ENCODE measurements at places on chromosomes 4 and X. TPM values are rescaled to one million over a fixed set of nuclear protein-coding genes. Genes with fewer than 3 reads are reported as not detected.

DNA sequence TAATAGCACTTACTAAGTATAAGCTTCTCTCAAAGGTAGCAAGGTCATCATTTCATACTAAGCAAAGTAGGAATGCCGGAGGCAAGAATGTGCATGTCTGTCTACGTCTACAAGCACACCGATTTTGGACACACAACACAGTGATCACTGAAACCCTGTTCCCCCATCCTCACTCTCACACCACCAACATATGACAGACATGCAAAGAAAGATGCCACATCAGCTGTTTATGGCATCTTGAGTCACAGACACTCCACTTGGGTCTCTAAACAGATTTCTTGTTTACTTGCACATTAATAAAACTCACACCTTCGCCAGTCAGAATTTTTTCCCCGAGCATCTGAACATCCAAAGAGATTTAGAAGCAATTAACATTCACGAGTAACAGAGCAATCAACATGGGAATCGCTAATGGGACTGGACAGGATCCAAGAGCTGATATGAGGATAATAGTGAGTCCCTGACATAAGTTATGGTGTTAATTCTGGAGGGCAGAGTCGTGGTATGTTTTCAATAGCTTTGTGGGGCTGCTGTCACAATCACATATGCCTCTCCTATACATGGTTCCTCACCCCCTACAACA lies 324.1 kb downstream of the DHX15 start:
- no peak for DNase-seq

DNA sequence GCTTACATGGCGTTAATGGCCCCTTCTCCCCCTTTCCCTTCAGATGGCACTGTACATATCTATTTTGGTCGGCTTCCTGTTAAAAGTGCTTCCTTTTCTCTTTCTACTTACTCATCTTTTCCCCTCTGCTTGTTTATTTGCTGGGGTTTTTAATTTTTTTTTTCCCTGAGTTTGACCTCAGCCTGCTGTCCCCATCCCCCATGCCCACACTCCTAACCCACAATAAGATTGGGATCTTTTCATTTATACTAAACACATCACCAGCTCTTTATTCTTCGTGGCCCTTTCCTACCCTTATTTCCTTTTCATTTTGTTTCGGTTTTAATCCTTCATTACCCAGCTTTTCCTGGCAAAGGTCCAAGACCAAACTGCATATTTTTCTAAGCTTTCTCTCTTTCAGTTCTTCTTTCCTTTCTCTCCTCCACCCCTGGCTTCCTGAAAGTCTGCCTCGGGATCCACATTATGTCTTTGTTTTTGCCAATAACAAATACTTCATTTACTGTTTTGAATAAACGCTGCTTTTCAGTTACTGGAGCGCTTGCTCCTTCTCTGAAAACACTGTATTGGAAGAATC lies 152.0 kb upstream of the USP9X start:
- no peak for DNase-seq

SUPT20HL2 gene
- total RNA-seq: not detected

DNA sequence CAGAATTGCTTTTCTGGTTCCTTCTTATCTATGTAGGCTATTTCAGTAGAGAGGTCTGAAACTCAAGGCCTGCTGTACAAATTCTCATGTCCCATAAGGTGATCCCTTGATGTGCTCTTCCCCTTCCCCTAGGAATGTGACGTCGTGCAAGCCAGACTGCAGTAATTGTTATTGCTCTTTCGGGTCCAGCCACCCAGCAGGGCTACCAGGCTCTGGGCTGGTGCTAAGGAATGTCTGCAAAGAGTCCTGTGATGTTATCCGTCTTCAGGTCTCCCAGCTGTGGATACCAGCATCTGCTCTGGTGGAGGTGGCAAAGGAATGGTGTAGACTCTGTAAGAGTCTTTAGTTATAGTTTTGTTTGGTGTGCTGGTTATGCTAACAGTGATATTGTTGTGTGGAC lies 378.7 kb downstream of the C4orf33 start:
- DNase-seq: no peak

TSPAN7 gene
- 11.2 TPM for total RNA-seq

LDB2 gene
- total RNA-seq: 7.8 TPM

- no peak for DNase-seq
Observed at GRCh38 chrX:76971393-76972376, 475.5 kb upstream of the FGF16 start.

DNA sequence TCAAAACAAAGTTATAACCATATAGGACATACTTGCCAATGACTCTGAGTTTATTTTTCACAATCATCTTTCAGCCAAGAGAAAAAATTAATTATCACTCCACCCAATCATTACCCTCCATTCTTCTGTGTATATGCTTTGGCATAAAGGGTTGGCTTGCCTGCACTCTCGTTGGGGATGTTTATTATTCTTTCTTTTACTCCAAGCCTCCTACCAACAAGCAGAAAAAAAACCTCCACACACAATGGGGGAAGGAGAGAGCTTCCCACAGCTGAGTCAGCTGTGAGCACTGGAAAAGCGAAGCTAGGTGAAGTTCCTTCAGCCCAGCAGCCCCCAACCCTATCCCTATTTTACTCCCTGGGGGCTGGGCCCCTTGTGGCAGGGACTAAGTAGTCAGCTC lies 1.5 kb downstream of the OPHN1 start:
- no peak for DNase-seq

IL9R gene
- total RNA-seq: not detected

DNA sequence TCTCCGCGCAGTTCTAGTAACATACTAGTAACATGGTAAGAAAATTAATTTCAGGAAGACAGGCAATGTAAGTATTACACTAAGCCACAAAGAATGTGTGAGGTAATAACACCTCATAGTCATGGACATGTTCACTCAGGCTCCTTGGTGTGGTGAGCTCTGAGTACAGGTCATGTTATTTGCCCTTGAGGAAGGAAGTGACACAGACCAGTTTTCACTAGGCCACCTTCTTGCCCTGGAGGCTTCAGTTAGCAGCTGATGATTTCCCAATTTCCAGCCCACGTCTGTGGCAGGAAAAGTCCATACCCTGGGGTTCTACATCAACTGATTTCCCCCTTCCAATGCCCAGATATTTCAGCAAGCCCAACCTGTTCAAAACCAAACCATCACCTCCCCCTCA lies 6.7 kb downstream of the APOO start:
- DNase-seq: no peak

DNA sequence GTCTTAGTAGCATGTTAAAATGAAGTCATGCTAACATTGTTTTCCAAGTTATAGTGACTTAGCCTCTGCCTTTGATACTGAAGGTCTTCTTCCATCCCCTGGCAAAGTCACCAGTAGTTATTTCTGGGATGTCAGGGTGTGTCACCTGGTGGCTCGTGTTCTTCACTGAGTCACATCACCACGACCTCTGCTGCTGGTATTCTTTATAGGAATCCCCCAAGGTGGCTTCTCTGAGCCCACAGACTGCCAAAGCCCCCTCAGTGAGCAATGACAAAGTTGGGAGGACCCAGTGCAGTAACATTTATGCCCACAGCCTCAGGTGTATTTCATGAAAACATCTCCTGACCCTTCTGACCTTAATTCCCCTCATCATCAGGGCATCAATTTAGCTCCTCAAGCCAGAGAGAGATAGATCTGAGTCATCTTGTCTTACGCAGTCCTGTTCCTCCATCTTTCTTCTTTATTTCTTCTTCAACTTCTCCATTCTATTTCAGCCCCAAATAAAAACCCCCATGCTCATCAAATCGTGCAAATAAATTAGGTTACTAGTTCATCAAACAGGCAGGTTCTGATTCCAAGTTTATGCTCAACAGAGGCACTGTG lies 29.3 kb upstream of the GPRIN3 start:
- no peak for DNase-seq

UGT2B7 gene
- 1.9 TPM for total RNA-seq

- DNase-seq: no peak
Observed at GRCh38 chr4:147482281-147482680, 1.4 kb downstream of the EDNRA start.

GRCh38 chr4:101299899-101300540 lies 47.3 kb downstream of the PPP3CA start:
- DNase-seq: no peak

ADGRG4 gene
- not detected for total RNA-seq

DNA sequence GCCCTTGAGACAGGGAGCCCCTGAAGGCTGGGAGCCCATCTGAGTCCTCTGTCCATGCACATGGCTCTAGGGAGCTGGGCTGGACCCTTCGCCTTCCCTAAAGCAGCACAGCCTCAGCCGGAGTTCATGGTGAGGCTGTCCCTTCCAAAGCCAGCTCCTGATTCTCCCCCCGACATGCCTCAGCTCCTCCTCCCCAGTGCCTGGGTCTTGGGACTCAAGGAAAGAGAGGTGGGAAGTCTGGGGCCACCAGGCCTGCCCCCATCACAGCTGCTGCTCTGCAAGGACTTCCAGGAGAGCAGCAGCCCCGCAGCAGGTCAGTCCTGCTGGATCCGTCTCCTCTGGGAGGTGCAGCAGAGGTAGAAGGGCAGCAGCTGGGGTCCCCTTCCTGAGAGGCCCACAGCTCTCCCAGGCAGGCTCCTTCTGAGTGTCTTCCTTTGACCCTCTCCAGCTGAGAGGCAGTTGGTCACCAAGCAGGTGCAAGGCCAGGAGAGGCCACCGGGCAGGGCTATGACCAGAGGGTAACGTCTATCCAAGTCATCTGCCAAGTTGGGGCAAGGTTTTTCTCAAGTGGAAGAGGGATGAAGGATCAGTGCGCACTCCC lies 90.5 kb downstream of the ADRA2C start:
- no peak for DNase-seq

ENPEP gene
- total RNA-seq: 0.39 TPM

GRCh38 chr4:38921151-38921550 lies 53.5 kb downstream of the FAM114A1 start:
- no peak for DNase-seq

GPAT3 gene
- 6.0 TPM for total RNA-seq

DNA sequence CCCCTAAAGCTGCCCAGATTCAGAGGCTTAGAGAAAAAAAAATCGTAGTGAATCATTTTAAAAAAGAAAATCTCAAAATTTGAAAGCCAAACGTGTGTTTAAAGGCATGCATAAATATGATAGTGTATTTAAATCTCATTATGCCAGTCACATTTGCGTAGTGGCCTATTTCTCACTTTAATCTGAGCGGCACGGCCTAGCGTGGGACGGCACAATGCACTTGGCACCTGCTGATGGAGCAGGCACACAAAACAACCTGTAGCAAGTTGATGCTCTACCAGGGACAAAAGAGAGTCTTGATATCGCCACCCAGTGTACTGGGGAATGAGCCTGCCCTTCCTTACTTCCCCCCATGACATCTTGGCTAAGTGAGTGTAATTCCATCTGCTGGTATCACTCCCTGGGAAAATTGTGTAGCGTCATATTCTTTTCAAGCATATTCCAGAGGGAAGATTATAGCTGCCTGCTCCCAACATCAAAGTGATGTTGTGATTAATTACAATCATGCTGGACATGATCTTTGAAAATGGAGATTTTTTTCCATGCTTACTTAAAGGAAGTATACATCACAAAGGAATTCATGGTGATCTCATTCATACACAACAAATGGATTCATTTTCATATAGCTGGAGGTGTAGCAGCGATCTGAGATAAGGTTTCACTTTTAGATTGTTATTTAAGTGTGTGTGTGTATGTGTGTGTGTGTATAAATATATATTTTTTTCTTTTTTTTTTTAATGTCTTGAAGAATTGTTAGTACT lies 138.8 kb downstream of the DCTD start:
- DNase-seq: no peak

GRCh38 chr4:56374956-56375355 lies 12.3 kb downstream of the AASDH start:
- no peak for DNase-seq

- no peak for DNase-seq
Observed at GRCh38 chr4:3066836-3067400, 7.4 kb downstream of the HTT-AS start.

DNA sequence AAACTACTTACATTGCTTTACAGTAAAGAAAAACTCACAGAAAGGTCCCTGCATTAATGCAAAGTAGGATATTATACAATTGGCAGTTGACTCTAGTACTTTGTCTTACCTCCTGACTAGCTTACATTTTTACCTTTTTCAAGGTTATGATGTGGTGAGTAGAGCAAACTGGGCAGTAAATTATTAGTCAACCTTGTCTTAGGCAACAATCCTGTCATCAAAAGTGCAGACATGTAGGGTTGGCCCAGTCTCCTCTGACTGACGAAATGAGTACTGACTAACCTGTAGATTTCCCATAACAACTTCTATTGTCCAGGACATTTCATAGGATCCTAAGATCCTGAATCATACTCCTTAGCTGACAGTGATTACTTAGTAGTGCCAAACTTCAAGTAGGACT lies 142.0 kb upstream of the NUDT6 start:
- DNase-seq: no peak

DNA sequence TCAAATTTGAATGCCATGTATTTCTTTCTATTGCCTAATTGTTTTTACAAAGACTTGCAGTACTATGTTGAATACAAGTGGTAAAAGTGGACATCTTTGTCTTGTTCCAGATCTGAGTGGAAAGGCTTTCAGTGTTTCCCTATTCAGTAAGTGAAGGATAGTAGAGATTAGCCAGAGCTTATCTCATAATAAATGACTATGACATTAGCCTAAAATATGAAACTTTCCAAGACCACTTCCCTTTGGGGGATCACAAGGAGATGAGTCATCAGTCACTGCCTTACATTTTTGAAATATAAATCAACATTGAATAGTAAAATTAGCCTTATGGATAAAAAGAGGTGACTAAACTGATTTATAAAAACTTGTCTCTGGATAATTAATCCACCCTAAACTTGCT lies 554.1 kb upstream of the MAGEB2 start:
- DNase-seq: no peak

DNA sequence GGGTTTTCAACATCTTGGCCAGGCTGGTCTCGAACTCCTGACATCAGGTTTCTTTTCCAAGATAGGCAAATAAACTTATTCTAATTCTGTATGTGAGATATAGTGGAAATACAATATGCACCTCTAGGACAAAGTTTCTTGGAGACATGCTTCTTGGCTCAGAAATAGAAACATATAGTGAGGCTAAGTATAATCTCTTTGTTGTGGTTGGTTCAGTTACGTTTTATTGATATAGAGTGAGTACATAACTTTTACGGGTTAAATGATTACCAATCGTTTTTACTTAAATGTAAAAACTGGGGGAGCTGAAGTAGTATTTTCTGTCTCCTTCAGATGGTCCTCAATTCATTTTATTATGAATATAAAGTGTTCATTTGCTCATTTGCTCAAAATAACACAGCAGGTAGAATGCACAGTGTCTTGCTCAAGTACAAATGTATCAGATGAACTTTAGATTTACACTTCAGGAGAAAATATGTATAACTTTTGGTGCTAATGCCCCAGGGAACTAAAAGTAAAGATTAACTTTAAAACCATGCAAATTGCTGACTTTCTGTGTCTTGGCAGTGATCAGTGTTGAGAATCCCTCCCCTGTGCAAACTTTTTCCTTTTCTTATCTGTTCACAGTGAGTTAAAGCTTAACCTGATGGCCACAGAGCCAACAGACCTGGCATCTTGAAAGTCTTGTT lies 77.6 kb downstream of the AFF1 start:
- DNase-seq: no peak

All from lower leg skin (tissue), 4 donors.